Spleen (tissue), 13 donors: ENCODE measurements at places on chromosomes 7 and 10. TPM values are rescaled to one million over a fixed set of nuclear protein-coding genes. Genes with fewer than 3 reads are reported as not detected.
A peak's percentile ranks its signal among the peaks of the same experiment; 100 is the strongest.

Gene PTF1A
- not detected for total RNA-seq

Gene ZNF239
- total RNA-seq: 3.5 TPM

Gene DHX32
- total RNA-seq: 18.6 TPM

Gene LRRD1
- total RNA-seq: not detected

Gene UBE2D1
- 23.8 TPM for total RNA-seq

GRCh38 chr10:113484487-113484886 lies 68.4 kb upstream of the HABP2 start:
- no peak for DNase-seq

DNA sequence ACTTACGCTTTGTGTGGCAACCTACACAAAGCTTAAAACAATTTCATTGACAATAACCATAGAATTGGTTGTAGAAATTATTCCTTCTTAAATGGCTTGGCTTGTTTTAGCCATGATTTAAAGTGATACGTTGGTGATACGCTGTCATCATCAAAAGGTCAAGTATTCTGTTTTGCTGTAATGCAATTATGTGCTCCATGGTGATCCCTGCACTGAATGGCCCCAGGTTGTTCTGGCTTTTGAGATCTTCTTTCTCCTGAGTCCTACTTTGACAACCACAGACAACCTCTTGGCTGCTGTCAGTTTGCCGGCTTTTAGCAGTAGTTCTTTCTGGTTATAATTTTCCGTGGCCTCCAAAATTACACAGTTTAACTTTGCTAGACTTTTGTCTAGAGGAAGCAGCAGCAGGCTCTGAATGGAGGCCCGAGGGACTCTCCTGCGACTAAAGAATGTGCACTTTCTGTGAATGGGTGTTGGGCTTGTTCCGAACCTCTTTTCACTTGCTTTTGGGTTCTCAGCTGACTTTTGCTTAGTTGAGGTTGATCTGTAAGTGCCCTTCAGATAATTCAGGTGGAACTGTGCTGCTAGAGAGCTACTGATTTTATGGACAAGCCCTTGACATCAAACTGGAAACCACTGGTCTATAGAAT lies 104.7 kb downstream of the TMEM178B start:
- DNase-seq: no peak

GRCh38 chr7:24019841-24020240 lies 264.1 kb upstream of the NPY start:
- DNase-seq: no peak

DNA sequence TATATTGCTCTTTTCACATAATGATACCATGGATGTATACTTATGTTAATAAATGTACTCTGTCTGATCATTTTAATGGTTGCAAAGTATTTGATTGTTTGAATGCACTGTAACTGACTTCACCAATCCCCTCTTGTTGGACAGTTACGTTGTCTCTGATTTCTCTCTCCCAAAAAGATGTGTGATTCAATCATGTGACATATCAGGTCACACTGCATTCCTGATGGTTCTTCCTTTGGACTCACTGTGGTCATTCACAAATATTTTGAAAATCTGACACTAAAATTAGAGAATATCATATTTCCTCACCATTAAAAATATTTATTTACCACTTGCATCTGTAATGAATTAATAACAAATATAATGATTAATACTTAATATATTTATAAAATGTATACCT lies 22.2 kb downstream of the SLC16A12 start:
- DNase-seq: no peak

DNA sequence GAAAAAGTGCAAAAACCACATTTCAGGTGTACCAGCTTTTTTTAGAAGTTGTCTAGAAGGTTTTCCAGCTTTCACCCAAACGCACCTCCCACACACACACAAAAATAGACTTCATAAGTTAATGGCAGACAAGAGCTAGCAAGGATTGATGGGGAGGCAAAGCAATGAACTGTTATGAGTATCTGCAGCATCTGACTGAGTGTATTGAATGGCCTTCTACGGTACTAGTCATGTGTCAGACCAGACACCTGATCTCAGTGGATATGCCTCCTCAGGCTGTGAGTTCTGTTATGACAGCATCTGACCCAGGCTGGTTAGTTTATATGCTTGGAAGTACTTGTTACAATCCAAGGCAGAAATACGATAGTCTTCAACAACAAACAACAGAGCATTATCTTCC lies 406.1 kb upstream of the AUTS2 start:
- DNase-seq: no peak

- DNase-seq: no peak
Observed at GRCh38 chr7:38756521-38756920, 125.3 kb upstream of the AMPH start.

- no peak for DNase-seq
Observed at GRCh38 chr7:34061149-34061548, 155.8 kb downstream of the BMPER start.

GRCh38 chr10:59877191-59877671 lies 29.1 kb downstream of the CCDC6 start:
- DNase-seq: no peak

GRCh38 chr7:13727279-13727678 lies 262.2 kb downstream of the ETV1 start:
- DNase-seq: no peak

DNA sequence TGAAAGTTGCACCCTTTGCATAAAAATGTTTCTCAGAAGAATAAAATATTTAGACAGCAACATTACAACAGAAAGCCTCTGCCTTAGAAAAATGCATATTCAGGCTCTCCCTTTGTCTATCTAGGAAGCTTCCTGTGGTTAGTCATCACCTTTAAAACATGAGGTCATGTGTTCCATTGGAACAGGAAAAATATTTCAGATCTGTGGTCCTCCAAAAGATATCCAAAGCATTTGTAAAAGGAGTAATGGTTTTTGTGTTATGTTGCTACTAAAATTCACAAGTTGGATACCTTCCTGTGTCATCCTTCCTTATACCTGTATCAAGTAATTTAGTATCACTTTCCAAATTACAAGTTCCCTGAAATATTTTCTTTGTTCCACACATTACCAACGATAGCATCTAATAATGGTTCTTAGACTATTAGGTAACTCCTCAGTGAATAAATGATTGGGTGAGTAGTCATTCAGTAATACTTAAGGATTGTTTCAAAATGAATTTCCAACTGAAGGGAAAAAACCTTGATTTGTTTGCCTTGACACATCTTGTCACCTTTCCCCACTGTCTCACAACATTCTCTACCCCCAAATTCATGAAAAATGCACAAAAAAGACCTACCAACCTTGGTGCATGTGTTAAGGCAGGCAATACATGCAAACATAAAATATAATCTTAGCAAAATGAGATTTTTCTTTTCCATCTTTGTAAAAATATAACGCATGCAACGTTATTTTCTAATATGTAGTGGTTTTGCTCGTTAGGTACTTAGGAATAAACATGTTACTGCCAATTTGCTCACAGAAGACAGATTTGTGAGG lies 19.7 kb upstream of the RHOBTB1 start:
- no peak for DNase-seq

- DNase-seq: no peak
Observed at GRCh38 chr7:91618776-91619765, 261.4 kb downstream of the MTERF1 start.

GRCh38 chr10:20085115-20085514 lies 268.9 kb downstream of the PLXDC2 start:
- no peak for DNase-seq

- no peak for DNase-seq
Observed at GRCh38 chr7:16450366-16450765, 15.2 kb downstream of the SOSTDC1 start.

- no peak for DNase-seq
Observed at GRCh38 chr7:140903741-140904480, 20.8 kb downstream of the BRAF start.

DNA sequence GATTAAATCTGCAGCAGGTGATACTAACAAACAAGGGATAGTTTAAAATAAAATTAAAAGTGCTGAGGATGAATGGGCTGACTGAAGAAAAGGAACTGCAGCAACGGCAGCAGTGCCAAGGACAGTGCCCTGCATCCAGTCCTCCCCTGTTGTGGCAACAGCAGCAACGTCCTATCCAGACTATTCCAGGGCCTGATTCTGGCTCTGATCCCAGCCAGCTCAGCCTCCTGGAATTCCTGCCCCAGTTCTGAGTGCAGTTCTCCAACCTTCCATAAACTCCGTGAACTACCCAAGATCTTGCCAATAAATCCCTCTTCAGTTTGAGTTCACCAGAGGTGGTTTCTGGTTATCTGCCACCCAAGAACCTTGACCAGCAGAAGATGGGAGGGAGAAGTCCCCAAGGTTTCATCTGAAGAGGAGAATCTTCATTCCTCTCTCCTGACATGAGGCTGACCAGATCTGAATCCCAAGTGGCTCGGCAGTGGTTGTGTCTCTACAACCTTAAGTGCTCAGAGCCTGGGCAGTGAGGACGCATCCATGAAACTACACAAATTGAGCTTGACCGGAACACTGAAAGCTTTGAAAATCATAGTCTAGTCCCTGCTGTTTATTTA lies 115.8 kb downstream of the SORBS1 start:
- DNase-seq: no peak

DNA sequence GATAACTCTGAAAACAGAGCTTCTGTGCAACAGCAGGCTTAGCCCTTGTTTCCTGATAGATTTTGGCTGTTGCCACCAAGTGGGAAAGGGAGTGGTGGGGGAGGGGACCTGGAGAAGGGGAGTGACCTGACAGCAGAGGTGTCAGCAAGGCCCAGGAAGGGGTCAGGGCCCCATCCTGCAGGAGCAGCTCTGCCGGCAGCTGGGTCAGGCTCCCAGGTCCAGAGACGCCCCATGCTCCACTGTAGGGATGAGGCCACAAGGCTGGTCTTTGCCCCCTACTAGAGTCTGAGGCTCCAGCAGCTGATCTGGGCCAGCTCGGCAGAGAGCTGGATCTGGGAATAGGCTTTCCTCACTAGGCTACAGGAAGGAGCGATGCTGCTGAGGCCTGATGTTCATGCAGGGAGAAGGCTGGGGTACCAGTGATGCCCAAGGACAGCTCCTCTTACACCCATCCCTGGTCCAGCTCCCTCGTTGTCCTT lies 44.0 kb upstream of the ZMIZ1 start:
- DNase-seq: peak; percentile 56

DNA sequence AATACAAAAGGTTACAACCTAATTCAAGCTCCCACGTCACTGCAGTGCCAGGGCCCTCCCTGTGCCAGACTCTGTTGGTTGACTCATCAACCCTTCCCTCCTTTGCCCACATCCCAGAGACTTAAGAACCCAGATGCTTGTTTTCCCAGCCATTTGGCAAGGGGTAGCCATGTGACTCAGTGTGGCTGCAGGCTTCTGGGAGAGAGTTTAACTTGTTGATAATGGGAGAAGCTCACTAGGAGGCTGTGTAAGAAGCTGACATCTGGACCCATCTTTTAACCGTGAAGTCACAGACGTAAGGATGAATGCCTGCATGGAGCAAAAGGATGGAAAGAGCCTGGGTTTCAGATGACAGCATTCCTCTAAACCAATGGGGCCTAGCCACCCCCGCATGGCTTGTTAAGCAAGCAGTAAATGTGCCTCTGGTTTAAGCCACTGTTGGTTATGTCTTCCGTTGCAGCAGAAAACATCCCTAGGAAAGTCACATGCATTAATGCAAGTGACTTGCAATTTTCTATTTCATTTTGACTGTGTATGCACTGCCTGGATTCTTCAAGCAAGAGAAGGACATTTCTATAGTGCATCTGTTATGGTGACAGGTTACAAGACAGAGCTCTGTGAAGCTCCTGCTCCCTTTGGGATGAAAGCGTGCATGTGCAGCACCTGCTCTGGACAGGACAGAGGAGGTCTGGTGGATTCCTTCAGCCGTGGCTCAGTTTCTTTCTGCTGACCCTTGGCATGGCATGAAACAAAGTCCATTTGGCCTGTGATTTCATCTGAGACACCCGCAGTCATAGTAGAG lies 57.5 kb upstream of the CREB5 start:
- no peak for DNase-seq

GRCh38 chr10:99450624-99451498 lies 20.4 kb upstream of the GOT1 start:
- no peak for DNase-seq

GRCh38 chr10:123743441-123744223 lies 77.5 kb downstream of the GPR26 start:
- DNase-seq: no peak
